ENCODE measurements at places on chromosomes 2 and 18.

- no peak for DNase-seq
Measured at GRCh38 chr2:68284896-68285295, 32.6 kb upstream of the PPP3R1 start.

- DNase-seq: no peak
Measured at GRCh38 chr2:216622526-216622925, 10.7 kb upstream of the IGFBP2 start.

GRCh38 chr2:230658877-230659652, 53.6 kb upstream of the CAB39 start:
- DNase-seq: peak; percentile 39

GRCh38 chr2:64543008-64543697, 19.0 kb downstream of the AFTPH start:
- no peak for DNase-seq

GRCh38 chr18:26700201-26700600, 151.8 kb upstream of the KCTD1 start:
- no peak for DNase-seq

- DNase-seq: no peak
Measured at GRCh38 chr2:19292007-19292406, 66.4 kb downstream of the OSR1 start.

DNA sequence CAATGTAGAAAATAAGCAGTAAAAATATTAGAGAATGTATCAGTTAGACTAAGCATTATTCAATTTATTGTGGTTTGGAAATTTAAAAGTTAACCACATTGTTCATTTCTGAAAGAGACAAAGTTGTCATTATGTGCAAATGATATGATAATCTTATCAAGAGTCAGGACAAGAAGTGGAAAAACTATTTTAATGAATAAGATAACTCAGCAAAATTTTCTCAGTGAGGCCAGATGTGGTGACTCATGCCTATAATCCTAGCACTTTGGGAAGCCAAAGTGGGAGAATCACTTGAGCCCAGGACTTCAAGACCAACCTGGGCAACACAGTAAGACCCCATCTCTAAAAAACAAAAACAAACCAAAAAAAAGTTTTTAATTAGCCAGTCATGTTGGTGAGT, 39.5 kb upstream of the CERS6 start:
- DNase-seq: no peak

DNA sequence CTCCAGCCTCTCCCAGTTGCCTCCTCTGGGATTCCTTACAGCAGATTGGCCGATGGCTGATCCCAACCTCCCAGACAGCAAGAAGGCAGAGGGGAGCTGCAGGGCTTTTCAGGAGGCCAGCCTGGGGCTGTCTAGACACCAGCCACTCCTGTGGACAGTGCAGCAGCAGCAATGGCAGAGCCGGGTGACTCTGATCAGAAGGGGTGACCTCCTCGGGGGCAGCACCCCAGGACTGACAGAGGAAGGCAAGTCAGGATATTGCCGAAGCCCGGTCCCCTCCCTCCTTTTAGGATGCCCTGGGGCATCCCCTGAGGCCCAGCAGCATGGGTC, 84.5 kb downstream of the INHBB start:
- no peak for DNase-seq

GRCh38 chr18:47724186-47724975, 206.1 kb downstream of the SMAD2 start:
- DNase-seq: no peak

- DNase-seq: no peak
Measured at GRCh38 chr2:185393091-185393490, 345.5 kb upstream of the FSIP2 start.

- no peak for DNase-seq
Measured at GRCh38 chr18:10378688-10379420, 75.6 kb upstream of the APCDD1 start.

DNA sequence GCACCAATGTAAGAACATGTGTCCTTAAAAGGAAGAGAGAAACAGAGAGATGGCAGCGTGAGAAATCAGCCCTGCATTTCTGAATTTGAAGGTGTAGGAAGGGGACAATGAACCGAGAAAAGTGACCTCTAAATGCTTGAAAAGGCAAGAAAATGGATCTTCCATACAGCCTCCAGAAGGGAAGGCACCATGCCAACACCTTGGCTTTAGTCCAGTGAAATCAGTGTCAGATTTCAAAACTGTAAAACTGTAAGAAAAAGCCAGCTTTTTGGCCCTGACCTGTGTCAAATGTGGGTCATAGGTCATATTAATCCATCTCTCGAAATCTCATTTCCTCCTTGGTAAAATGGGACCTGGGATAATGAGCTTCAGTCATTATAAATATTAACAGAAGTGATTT, 762.3 kb downstream of the DCDC2C start:
- DNase-seq: no peak

DNA sequence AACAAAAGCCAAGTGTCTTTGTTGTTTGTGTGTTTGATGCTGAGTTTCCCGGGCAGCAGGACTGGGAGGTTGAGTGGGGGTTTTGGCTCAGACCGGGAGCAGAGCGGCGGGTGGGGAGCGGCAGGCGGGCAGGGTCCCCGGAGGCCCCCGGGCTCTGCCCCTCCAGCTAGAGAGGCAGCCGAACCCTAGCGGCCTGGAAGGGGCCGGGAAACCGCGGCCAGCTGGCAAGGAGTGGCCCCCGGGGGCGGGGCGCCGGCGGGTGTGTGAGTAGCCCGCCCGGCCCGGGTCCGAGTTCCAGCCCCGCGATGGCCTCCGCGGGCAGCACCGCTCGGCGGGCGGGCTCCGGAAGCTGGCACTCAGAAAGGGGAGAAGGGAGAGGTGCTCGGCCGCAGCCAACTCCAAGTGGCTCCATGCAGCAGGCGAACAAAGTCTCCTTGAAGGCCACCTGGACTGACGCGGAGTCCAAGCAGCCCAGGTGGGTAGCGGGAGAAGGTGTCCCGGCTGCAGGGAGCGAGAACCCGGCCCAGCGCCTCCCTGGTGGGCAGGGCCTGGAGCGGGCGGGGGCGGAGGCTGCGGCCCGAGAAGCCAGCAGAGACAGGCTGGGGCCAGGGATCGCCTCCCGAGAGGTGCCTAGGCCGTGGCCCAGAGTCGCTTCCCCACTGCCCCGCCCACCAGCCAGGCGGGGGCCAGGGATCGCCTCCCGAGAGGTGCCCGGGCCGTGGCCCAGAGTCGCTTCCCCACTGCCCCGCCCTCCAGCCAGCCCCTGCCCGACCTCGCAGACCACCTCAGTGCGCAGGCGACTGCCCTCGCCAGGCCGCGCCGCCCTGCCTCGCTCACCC, at the start of gene ANKRD53:
ANKRD53 (plus strand) TSS at position 290 of the 839 bp plus-strand sequence; CDS start at position 306, 16 bp downstream.
- DNase-seq: no peak
